SW480 (cell line): ENCODE measurements at places on chromosomes 12 and 14.
A peak's percentile ranks its signal among the peaks of the same experiment; 100 is the strongest.

DNA sequence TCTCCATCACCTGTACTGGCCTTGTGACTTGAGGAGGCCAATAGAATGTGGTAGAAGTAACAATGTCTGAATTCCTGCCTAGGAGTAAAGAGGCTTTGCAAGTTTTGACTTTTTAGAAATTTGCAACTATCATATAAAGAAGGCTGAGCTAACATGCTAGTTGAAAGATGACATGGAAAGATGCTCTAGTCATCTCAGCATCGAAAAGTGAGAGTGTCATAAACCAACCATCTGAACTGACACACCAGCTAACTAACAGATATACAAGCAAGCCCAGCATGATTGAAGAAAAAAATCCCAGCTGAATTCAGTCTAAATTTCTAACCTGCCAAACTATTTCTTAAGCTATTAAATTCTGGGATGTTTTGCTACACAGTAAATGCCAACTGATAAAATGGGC lies 116.8 kb downstream of the NELL2 start:
- DNase-seq: no peak

GRCh38 chr12:65156366-65156841 lies 13.0 kb upstream of the LEMD3 start:
- no peak for DNase-seq

GRCh38 chr12:128387811-128388422 lies 120.9 kb downstream of the TMEM132C start:
- peak; percentile 31 for DNase-seq

DNA sequence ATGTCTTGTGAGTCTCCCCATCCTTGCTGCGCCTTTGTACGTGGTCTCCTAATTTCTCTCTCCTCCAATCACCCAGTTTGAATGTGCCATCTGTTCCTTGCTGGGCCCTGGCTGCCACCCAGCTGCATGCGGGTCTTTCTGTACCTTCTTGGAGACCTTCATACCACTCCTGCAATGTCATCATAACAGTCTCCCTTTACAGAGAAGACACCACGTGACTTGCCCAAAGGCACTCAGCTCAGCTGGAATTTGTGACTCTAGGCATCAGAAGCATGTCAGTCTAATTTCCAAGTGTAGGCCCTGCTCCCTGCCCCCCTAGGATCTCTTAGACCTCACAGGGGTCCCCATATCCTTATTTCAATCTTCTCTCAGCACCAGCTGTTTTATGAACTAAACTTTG lies 284.2 kb downstream of the TTC8 start:
- DNase-seq: no peak

DNA sequence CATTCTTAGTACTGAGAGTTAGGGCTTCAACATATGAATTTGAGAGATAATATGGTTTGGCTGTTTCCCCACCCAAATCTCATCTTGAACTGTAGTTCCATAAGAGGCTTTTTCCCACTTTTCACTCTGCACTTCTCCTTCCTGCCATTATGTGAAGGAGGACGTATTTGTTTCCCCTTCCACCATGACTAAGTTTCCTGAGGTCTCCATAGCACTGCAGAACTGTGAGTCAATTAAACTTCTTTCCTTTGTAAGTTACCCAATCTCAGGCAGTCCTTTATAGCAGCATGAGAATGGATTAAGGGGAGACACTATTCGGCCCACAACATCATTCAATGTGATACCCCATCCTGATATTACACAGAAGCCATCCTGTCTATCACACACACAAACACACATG lies 36.8 kb upstream of the ALG10B start:
- DNase-seq: no peak

- DNase-seq: no peak
These were observed 25.6 kb downstream of the ALDH2 start for GRCh38 chr12:111792155-111792855.

- DNase-seq: peak; percentile 2
These were observed 56.1 kb upstream of the DYRK2 start for GRCh38 chr12:67592228-67593011.

DNA sequence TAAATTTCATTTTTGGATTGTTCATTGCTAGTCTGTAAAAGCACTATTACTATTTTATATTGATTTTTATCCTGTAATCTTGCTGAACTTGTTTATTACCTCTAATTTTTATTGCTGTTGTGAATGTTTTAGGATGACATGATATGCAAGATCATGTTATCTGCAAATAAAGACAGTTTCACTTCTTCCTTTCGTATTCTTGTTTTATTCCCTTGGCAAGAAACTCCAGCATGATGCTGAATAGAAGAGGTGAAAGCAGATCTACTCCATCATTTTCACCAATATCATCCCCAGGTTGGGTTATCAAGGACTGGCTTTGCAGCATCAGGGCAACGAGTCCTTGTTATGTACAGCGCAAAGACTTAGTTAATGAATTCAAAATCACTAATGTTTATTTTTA lies 2.7 kb upstream of the CLECL1 start:
- DNase-seq: no peak

GRCh38 chr12:30506411-30506810 lies 189.3 kb downstream of the IPO8 start:
- no peak for DNase-seq

DNA sequence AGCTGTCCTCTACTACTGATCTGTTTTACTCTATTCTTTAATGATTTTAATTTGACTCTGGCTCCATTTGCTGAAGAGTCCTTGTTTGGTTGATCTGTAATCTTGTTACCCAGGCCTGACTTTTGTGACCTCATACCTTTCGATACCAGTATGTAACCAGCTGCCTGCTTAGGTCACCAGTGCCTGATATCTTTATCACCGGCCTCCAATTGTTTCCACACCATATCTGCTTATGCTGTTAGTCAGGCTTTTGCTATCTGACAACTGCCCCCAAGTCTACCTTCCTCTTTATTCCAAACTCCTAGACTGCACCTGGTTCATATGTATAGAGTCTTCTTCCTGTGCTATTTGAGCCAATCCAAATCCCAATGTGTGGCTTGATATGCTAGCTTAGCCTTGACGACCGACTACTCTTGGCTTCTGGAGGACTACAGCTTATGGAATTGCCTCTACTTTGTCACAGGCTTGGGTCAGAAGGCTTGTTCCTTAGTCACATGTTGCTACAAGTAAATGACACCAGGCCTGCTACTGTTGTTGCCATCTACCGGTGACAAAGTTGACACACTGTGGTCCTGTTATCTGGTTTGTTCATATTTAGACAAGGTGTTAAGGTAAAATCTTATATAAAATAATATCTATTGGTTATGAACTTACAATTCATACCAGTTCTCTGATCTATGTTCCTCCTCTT lies 193.9 kb downstream of the TRHDE start:
- DNase-seq: no peak

GRCh38 chr14:58315606-58316005 lies 17.3 kb downstream of the ARID4A start:
- DNase-seq: no peak

DNA sequence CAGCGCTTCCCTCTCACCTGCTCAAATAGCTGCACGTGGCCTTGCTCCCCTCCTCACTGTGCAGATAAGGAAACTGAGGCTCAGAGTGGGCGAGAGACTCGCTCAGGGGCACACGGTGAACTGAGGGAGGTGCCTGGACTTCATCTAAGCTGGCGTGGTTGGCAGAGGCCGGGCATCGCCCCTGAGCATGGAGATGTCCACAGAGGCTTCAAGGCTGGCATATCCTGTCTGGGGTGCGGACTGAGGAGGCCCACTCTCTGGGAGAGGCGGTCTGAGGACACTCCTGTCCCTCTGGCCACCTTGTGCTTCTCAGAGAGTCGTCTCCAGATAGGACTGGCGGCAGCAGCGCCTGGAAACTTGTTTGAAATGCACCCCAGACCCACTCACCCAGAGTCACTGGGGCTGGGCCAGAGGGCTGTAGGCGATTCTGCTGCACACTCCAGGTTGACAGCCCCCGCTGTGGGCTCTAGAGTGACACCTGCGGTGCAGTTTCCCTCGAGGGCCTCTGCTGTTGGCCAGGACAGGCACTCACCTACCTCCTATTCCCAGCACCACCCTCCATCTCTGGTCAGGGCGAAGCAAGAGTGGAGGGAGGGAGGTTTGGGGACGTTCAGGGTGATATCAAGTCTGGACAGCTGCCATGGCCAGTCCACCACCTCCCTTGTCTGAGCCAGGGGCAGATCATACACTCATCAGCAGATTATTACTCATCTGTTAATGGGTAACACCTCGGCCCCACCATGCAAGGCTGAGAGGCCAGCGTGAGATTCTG lies 11.2 kb upstream of the LBHD2 start:
- DNase-seq: no peak

DNA sequence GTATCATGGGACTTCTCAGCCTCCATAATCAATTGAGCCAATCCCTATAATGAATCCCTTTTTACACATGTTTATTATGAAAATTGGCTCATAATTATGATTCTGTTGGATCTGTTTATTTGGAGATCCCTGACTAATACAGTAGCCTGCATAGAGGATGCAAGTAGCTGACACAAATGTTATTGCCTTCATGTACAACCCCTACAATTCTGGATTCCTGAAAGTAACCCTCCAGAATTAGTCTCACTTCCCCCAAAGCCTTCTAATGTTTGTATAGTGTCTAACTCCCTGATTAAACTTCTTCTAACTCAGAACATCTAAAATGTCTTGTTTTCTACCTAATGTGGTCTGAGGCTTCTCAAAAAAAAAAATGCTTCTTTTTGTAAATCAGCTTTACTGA lies 6.6 kb upstream of the SMIM10L1 start:
- DNase-seq: no peak

- no peak for DNase-seq
These were observed 99.2 kb downstream of the ADGRD1 start for GRCh38 chr12:131052929-131053328.

DNA sequence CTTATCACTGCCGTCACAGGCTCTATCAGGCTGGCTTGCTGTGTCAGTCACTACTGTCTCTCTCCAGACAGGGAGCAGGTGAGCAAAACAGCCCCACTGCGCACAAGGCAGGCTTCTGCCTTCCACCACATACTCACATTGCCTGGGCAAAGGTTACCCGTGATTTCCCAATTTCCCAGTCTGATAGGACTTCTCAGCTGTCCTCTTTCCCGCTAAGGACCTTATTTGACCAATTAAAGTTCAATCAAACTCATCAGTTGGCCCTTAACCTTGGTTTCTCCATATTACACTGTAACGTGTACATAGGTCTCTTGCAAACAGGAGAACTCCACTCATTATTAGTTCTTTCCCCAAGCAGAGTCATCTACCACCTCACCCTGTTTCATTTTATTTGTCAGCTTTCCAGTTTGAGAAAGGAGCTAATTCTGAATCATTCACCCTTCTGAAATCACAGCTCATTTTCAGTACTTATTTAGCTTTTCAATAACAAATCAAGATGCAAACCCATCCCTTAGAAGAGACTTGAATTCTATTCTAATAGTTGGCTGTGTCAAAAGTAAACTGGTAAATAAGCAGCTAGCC lies 170.8 kb downstream of the ESR2 start:
- no peak for DNase-seq

- no peak for DNase-seq
These were observed 234.9 kb downstream of the KTN1 start for GRCh38 chr14:55814873-55815272.

- DNase-seq: no peak
These were observed 42.3 kb upstream of the CSRP2 start for GRCh38 chr12:76921100-76921471.

GRCh38 chr14:64628940-64629408 lies 75.2 kb upstream of the PLEKHG3 start:
- DNase-seq: no peak

GRCh38 chr12:106866426-106867080 lies 89.2 kb upstream of the TMEM263 start:
- DNase-seq: no peak

DNA sequence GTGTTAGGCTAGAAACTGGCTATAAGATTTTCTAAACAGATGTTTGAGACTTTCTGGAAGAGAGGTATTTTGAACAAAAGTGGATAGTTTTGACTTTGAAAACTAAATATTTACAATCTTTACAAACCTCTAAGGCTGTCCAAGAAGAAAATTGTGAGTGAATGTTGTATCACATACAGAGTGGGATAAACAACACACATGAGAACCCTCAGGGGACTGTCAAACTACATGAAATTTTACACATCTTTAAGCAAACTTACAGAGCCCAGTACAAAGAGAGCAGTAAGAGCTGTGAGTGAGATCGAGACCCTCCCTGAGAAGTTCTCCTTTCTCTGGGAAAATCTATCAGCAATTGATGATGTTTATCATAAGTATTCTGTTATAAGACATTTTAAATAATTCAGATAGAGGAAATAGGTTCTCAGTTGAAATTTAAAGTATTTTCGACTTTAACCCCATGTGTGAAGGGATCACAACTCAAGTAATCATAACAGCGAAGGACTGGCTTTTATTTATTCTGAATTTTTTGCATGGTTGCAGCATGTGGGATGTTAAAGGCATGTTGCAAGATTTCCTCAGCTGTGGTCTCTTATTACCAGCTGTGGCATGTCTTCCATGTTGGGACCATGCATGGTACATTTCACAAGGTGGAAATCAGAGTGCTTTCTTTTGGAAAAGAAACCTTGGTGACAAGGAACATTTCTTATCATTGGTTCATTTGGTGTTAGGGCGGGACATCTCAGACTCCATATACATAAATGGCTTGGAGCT lies 264.0 kb upstream of the PRICKLE1 start:
- no peak for DNase-seq

DNA sequence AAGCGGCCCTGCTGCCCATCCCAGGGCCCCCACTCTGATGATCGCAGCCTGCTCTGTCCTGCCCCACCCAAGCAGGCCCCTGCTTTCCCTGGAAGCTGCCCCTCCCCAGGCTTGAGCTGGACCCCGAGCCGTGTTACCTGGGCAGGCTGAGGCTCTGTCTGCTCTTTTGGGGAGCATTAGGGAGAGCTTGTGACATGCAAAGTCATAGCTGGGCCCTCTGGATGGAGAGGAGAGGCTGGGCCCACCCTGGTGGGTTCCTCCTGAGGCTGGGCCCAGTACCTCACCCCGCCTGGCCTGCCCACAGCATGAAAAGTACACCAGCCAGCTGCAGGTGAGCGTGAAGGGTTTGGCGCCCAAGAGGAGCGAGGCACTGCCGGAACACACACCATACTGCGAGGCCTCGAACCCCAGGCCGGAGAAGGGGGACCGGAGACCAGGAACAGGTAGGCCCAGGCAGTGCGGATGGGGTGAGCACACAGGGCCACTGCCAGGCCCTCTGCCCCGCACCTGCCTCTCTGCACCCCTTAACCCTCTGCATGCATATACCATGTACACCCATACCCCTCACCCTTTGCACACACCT lies 15.0 kb downstream of the CEP170B start:
- DNase-seq: no peak

GRCh38 chr14:75494896-75495295 lies 27.4 kb upstream of the BATF start:
- no peak for DNase-seq

DNA sequence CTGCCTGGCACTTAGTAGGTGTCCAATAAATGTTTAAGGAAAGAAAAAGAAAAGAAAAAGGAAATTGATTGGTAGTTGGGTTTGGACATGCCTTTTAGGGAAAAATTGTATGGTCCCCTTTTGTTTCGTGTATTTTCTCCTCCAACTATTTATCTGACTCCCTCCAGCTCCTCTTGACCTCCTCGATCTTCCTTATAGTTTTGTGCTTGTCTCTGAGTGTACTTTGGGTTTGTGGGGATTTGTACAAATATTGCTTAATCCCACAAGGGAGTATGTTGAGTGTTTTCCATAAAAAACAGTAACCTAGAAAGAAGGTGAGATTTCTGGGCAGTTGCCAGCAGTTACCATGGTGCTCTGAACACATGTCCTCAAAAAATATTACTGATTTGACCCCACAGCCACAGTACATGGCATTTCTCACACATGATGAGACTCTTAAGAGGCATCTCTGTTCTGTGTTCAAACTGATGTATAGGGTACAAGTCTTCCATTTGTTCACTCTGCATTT lies 15.7 kb downstream of the PLEKHG7 start:
- DNase-seq: no peak

- DNase-seq: no peak
These were observed 16.1 kb downstream of the BCL11B start for GRCh38 chr14:99255621-99256482.
